Bronchial epithelial cell (primary cell): ENCODE measurements at places on chromosomes 3 and 15.

DNA sequence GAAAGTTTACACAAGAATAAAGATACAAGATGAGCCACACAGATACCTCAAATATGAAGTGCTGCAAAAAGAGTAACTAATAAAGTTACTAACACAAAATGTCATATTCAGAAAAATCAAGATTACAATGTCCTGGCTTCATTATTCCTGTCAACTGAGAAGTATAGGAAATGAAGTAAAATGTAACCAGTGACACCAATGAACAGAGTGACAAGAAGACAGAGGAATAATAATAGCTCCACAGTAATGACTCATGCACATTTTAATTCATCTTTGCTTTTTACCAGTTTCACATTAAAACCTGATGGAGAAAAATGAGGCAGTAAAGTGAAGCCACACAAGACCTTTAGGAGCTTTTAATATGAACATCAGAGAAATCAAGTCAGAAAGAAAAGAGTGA is 214.1 kb downstream of the ZBBX start:
- no peak for DNase-seq

DNA sequence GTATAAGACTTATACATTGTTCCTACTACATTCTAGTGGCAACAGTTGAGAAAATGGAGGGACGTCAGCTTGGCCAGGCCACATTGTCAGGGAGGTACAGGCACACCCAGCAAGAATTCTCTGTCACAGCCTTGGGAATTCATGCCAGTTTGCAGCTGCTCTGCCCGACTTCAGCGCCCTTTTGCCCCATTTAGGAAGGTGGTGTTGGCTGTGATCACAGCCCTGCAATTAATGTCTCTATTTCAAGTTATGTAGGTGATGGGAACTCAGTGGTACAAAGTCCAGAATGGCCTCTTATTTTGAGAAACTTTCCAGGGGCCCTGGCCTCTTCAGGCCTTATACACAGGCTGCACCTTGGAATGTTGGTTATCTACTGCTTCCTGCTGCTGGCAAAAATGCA is 26.7 kb downstream of the AMOTL2 start:
- DNase-seq = no peak

DNA sequence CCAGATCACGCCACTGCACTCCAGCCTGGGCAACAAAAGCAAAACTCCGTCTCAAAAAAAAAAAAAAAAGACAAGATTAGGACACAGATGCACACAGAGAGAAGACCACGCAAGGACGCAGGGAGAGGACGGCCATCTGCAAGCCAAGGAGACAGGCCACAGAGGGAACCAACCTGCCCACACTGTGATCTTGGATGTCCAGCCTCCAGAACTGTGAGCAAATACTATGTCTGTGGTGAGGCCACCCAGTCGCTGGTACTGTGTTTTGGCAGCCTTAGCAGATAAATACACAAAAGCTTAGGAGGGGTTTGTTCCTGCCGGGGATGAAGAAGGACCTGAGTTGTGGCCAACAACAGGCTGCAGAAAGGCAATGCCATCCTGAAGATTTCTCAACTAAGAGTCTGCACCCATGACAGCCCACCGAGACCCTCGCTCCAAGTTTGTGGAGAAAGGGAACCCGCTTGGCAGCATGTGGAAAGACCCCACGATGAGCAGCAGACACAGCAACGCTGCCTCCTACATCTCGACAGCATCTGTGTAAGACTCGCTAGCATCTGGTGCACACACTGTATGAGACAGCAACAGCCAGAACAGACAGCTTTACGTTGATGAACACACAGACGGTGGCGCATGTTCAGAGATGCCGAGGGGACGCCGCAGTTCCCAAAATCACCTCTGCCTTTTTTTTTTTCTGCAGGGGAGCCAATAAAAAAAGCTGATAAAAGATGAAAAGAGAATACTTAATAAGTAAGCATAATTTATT is 13.7 kb downstream of the CYFIP1 start:
- DNase-seq = no peak

GRCh38 chr3:45907769-45908705 is 21.7 kb downstream of the CCR9 start:
- peak; percentile 31 for DNase-seq

- DNase-seq = no peak
Measured at GRCh38 chr15:78179906-78180305, 30.7 kb downstream of the IDH3A start.

GRCh38 chr3:144552346-144553057 is 580.9 kb downstream of the DIPK2A start:
- no peak for DNase-seq

- DNase-seq = no peak
Measured at GRCh38 chr3:175270198-175270837, 411.2 kb downstream of the NAALADL2 start.

GRCh38 chr3:48432411-48433371 is 2.8 kb upstream of the PLXNB1 start:
- DNase-seq = peak; percentile 97

DNA sequence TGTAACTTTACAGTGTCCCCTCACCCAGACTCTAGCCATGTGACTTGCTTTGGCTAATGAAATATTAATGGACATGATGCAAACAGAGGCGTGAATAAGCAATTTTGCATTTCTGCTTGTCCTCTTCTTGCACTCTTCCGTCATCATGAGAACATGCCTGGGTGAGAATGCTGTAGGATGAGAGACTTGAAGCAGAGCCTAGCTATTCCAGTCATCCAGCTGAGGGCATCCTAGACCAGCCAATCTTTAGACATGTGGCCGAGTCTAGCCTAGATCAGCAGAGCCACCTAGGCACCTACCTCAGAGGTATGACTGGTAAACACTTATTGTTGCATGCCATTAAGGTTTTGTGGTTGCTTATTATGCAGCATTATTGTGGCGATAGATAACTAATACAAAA is 450.5 kb upstream of the AZI2 start:
- DNase-seq = peak; percentile 17

DNA sequence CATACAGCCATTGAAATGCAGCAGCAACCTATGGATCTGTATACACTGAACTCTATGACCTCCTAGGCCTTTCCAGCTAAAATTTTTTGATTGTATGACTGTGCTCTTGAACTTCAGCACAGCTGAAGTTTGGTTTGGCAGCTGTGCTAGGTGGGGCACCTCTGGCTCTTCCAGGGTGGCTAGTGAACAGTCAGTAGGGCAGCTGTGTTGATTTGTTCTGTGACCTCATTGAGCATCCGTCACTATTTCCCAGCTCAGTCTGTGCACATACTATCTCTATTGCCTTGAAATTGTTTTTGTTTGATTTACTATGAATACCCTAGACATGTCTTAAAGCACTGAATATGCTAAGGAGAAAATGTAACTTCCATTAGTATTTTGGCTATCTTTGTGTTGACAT is 363.2 kb upstream of the NAALADL2 start:
- DNase-seq = no peak

DNA sequence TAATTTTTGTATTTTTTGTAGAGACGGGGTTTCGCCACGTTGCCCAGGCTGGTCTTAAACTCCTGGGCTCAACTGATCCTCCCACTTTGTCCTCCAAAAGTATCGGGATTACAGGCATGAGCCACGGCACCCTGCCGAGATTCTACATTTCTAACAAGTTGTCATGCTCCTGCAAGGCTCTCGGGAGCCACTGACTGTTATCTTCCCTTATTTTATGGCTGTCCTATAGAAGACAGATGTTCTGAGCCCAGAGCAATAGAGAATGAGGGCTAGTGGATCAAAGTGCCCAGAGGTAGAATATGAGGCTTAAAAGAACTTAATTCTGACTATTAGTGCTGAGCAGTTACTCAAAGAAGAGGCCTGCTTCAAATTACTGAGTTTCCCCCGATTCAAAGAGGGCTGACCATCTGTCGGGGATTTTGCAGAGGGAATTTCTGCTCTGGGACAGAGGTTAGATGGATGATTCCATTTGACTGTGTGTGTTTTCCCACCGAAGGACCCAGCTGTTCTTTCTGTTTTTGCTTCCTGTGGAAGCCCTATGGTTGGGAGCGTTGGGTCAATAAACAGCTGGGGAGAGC is 39.5 kb downstream of the ITPR1 start:
- no peak for DNase-seq

DNA sequence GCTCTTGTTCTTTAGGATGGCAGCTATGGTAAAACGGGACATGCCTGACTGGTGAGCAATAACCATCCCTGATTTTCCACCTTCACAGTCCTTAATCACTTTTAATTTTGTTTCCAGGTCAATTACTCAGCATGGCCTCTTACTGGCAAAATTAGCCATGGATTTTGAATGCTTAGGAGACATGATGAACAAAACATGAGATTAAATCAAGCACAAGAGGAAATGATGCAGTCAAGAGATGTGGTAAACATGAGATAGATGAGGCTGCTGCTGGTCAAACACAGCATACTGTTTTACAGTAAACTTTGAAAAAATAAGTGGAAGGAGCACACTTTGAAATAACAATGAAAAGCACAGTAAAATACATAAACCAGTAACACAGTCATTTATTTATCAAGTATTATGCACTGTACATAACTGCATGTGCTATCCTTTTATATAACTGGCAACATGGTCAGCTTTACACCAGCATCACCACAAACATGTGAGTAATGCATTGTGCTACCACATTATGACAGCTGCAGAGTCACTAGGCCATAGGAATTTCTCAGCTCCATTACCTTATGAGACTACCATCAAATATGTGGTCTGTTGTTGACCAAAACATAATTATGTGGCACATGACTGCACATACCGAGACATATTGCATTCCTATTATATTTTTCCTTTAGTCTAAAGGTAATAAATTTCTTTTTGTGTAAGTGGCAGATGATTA is 30.1 kb upstream of the ZNF502 start:
- no peak for DNase-seq

DNA sequence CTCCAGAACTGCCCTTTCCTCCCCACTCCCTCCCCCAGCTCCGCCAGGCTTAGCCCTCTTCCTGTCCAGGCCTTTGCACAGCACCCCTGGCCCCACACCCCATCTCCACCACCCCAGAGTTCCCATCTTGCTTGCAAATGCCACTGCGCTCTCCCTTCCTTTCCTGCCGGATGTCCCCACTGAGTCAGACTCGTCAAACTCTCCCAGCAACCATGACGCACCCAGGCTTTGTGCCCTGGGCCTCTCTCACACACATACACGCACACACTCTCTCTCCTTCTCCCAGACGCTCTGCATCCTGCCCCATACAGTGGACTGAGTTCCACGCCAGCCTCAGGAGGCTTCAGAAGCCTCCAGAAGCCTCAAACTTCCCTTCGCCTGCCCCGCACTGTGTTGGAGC is 2.8 kb upstream of the CCDC9B start:
- peak; percentile 90 for DNase-seq

DNA sequence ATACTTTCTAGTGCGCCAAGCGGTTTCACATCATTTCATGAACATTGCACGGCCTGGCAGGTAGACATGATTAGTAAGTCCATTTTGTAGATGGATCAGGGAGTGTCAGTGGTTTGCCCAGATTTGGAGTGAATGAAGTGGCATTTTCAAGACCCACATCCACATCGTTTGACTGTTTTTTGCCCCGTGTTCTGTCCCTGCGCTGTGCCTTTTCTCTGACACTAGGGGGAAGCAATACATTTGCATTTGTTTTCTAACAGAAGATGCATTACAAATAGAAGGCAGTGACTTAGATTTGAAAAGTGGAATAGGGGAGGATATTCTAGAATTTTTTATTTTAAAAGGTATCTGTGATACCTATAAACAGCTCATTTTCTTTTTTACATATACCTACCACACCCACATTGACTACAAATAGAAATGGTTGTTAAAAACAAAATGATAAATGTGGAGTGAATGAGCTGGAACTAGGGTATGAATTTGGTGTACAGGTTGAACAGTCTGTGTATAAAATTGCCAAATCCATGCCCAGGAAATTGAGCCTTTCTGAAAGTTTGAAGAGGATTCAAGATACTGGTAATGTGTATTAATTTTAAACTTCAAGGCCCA is 98.0 kb downstream of the USP13 start:
- DNase-seq = peak; percentile 21

DNA sequence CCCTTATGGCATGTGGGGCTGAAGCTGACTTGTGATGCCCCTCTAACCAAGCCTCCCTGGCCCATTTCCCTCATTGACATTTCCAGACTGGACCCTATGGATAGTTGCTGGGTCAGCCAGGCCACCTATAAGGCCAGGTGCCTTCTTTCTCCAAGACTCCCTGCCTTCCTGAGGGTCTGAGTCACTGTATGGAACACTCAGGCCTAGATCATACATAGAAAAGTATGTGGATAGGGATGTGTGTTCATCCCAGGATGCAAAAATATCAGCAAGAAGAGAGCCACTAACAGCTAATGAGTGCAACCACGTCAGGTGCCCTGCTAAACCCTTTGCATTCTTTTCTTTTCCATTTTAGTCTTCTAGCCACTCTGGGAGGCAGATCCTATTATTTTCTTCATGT is 168.4 kb upstream of the WNT5A start:
- DNase-seq = peak; percentile 36

DNA sequence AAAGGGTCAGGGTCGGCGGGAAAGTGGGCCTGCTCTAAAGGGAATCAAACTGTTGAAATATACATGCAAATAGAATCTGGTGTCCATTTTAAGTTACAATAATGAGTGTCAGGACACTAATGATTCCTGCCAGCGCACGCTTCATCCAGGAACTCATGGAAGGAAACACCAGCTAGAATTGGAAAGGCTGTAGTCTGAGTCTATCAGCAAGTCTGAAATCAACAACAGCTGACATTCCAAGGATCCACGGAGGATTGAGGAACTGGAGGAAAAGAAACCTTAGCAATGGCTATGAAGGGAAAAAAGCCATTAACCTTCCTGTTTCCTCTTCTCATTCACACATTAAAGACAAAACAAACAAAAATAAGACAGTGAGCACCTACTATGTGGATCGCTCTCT is 1063.1 kb downstream of the NTRK3 start:
- no peak for DNase-seq

- DNase-seq = no peak
Measured at GRCh38 chr3:138881233-138881632, 46.5 kb upstream of the PIK3CB start.

- DNase-seq = peak; percentile 50
Measured at GRCh38 chr3:141960731-141961130, 84.3 kb downstream of the ATP1B3 start.

DNA sequence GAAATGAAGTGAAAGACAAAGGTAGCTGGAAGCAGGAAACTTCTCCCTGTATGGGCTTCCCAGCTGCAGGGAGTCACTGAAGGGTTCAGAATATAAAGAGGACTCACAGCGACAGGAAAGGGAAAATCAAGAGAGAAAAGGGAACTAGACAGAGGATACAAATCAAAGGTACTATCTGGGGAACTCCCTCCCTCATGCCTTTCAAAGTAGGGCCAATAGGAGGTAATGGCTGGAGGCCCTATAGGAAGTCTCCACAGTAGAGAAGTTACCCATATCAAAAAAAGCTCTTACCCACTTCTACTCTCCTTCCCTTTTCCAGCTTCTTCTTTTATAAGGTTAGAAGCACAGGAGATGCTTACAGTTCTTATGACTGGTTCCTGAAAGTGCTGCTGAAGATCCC is 43.5 kb downstream of the FMN1 start:
- DNase-seq = no peak

- DNase-seq = no peak
Measured at GRCh38 chr15:84883916-84884781, at the start of gene SLC28A1. Gene SLC28A1 (plus strand): TSS chr15:84884662. CDS start chr15:84887761, 3,099 bp downstream.

GRCh38 chr3:189272500-189273119 is 100.8 kb downstream of the TPRG1 start:
- no peak for DNase-seq
